ENCODE measurements at places on chromosomes 2 and 18.

GRCh38 chr2:10978090-10978670, 66.4 kb downstream of the KCNF1 start:
- DNase-seq: no peak

DNA sequence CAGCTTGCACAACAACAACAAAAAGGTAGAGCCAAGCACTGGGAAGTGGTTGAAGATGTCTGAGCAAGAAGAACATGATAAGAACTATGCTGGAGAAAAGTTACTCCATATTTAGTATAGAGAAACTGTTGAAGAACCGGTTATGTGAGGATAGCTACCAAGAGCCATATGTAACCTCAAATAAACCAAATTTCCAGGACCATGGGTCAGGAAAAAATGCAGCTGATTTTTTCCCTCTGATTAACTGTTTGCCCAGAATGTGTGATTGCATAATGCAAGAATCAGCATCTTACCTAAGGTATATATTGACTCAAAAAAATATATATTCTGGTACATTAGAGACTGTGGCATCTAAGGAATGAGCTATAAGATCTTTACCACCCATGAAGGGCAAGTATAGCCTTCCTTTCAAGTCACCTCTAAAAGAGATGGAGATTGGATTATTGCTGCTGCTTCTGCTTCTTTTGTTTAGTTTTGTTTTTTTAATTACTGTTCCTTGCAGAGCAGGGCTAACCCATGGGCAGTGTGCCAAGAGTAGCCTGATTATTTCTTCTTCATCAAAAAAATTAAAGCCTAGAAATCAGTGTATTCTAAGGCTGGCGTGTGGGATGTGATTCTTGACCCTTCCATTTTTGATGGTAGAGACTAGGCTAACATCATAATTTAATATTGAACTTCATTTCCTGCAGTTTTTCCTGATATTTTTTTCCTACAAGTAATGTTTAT, 76.9 kb upstream of the MAP3K20 start:
- no peak for DNase-seq

DNA sequence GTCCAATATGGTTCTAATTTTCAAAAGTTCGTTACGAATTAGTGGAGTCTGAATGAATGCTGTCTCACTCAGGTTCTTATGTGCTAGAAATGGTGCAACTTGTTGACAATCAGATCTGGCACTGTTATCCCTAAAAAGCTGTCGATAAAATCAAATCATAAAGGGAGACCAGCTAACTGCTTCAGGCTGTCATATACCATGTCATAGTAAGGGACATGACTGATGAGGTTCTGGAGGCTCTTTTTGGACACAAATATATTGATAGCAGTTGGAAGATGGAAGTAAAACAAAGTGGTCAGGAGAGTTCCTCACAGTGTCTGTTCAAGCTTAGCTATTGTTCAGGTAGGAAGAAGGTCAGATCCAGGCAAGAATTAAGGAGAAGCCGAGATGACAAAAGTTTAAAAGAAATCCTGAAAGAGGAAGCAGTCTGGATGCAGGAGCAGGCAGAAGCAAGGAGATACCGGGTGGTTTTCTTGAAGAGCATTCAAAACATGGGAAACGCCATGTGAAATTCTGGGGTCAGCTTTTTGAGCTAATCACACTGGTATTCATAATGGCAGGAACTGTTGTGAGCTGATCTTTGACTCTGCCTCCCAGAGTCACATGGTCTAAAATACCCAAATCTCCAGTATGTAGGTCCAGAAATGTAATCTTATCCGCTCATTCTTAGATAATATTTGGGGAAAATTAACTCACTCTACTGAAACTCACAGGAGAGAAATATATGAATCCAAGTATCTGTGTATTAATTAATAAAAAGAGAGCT, 9.4 kb upstream of the CAVIN2 start:
- DNase-seq: no peak

- DNase-seq: no peak
These were observed 16.4 kb downstream of the MAP3K19 start for GRCh38 chr2:135030826-135031225.

GRCh38 chr2:2826621-2827020, 495.5 kb upstream of the MYT1L start:
- no peak for DNase-seq

DNA sequence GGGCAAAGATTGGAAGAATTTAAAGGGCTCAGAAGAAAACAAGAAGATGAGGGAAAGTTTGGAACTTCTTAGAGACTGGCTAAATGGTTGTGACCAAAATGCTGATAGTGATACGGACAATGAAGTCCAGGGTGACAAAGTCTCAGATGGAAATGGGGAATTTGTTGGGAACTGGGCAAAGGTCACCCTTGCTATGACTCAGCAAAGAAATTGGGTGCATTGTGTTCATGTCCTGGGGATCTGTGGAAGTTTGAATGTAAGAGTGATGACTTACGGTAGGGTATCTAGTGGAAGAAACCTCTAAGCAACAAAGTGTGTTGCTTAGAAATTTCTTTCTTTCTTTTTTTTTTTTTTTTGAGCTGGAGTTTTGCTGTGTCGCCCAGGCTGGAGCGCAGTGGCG, 6.0 kb upstream of the IL1A start:
- DNase-seq: no peak

DNA sequence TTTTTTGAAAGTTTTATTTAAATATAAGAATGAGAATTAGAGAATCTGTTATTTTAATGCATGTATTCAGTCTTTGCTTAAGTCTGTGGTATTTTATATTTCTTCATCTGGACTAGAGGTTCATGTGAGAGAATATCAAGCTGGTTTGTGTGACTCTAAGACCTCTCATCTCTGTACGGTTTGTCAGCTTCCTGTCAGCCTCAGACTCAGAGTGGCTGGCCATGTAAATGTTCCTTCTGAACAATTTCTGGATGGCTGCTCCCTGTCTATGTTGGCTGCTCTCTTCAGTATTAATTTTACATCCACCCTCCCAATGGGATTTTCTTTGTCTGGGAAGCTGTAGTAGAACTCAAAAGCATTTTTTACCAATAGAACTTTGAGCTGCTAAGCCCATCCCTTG, 225.3 kb upstream of the THUMPD2 start:
- no peak for DNase-seq

All from CD4-positive, alpha-beta T cell treated with Interleukin-12 subunit alpha and Interleukin-12 subunit beta, for 1 hour (primary cell).